ENCODE measurements at places on chromosomes 11 and 22.
A peak's percentile ranks its signal among the peaks of the same experiment; 100 is the strongest.

DNA sequence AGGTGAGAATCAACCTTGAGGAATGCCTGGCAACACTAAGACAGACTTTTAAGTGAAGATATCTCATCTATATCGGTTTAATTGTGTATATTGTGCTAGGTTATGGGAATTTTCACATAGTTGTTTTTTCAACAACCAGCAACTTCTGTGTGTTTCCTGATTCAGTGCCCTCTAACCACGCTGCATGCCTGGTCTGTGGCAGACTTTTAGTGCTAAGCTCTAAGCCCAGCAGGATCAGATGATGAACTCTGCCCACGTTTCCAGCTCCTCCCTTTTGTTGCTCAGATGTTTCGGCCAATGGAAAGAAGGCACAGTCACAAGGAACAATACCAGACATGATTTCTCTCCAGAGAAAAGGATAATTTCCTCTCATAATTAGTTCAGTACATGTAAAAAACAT, 1.4 kb upstream of the VWA5A start:
- no peak for DNase-seq

GRCh38 chr11:68371171-68372041, 59.0 kb downstream of the LRP5 start:
- DNase-seq, result peak; percentile 70

DNA sequence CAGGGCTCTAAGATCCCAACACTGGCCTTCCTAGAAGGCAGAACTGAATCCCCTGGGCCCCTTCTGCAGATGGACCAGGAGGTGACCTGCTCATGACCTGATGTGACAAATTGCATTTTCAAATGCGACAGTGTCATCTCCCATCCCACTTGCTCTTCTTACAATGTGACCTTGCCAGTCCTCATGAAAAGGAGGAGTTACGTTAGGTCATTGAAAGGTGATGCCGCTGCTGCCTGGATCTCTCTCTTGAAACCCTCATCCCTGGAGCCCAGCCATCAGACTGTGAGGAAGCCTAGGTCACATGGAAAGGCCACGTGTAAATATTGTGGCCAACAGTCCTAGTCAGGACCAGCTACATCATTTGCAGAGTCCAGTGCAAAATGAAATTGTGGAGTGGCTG, 5.7 kb upstream of the C1QTNF4 start:
- DNase-seq, result no peak

- no peak for DNase-seq
Measured at GRCh38 chr11:73645121-73645969, 1.0 kb upstream of the PLEKHB1 start.

DNA sequence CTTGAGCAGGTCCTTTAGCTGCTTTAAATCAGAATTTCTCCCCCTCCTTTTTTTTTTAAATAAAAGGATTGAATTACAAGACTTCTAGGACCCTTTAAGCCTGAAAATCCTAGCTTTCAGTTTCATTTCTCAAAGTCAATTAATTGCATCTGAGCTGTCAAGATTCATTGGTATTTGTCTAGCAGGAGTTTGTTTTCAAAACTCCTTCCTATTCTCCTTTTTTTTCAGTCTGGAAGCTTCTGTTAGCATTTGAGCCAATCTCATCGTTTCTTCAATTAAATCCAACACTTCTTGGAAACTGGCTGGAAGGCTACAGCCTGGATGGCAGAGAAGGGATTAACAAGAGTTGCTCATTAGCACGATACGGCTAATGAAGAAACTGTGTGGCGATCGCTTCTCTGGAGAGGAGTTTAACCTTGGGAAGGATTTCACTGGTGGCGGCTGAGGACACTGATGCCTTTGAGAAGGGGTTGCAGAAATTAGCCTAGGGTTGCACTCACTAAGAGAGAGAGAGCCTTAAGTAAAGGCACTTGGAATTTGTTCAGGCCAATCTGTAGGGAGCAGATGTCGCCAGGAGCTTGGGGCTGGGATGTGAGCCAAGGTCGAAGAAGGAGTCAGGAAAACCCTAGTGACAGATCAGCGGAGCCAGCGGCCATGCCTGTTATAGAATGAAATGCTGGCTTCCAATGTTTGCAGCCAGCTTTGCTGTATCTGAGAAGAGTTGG, 43.8 kb upstream of the API5 start:
- DNase-seq, result no peak

DNA sequence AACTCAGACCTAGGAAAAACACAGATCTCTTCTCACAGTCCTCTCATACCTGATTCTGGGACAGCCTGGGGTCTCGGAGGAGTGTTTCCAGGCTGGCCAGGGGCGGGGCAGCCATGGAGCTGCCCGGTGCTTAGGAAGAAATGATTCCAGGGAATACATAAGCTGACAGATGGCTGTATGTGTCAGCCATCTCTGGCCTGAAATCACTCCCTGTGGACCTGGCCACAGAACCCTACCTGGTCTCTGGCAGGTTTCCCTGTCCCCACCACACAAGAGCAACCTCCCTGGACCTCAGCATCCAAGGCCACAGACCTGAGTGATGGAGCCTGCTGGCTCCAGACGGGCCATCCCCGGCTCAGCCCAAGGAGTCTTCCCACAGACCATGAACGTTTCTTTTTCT, 10.0 kb downstream of the GGA1 start:
- DNase-seq, result no peak

DNA sequence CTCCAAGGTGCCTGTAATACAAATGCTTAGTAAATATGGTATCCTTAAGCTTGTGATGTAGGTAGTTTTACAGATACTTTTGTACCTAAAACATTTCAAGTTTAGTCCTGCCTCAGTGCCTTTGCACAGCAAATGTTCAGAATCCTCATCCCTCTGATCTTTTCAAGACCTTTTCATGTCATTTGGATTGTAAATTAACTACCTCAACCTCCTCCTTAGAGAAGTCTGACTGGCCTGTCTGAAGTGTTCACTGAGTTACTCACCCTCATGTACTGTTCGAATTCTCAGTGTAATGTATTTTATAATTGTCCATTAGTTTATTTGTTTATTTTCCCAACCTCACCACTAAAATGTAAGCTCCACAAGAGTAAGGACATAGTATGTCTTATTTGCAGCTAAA, 147.5 kb downstream of the ELP4 start:
- no peak for DNase-seq

DNA sequence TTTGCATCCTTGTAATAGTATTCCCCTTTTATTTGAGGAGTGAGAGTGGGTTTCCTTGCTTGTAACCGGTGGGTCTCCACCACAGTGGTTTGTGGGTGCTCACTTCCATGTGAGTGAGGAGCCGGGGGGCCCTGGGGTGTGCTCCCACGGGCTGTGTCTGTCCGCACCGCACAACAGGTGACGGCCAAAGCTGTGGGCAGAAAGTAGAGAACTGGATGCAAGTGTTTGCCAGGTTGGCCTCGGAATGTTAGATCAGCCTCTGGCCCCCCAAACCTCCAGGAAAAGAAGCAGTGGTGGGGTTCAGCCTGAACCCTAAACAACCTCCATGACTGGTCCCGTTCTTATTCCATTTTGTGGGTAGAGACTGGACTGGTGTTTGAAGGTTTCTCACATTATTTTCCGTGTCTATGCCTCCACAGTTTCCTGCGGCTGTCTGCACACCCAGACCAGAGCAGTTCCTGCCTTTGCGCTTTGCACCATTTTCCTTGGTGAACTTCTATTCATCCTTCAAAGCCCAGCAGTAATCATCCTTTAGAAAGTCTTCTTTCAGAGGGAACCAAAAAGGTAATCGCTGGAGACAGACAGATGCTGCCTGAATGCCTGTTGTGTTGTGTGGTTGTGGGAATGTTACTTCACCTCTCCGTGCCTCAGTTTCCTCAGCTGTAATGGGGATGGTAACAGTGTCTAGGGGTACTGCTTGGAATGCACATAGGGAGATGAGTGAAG, 77.2 kb downstream of the MYEOV start:
- DNase-seq, result no peak

DNA sequence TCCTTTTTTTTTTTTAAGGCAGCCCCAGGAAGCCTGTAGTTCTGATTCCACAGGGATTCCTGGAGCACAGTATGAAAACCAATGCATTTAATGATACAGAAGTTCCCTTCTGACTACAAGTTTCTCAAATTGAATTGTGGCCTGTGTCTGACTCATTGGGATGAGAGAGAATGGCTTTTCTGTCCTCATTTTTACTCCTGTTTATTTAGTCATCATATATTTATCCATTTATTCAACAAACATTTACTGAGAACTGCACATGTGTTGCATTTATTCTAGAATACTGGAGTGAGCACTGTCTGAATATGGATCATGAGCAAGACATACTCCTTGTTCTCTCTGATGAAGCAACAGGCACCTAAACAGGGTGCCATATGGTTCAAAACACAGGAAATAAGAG, 231.2 kb downstream of the NTM start:
- no peak for DNase-seq

DNA sequence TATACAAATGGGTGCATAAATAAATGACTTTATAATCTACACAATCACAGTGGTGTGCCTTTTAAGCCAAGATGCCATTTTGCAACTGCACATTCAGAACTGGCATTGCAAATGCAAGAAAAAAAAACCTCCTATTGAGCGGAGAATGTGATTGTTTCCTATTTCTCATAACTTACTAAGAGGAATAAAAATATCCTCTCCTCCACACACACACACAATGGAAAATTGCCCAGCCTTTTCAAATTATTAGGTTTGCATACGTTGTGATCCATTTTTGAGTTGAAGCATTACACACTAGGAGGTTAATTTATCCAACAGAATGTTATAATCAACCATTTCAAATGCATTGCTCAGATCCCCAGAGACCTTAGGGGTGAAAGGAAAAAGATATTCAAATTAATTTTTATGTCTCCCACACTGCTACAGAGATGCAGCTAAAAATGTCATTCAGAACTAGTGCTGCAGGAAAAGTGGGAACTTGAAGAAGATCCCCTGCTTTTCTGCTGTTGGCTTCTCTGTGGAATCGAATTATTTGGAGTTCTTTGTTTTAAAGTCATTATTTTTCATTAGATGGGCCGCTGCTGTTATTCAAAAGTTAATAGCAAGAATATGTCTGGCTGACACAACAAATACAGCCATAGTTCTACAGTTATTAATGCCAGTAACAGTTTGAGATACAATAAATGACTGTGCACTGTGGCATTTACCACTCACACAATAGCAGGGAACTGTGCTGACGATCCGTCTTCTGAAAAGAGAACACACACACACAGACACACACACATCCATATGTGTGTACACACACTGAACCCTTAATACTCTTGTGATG, 299.9 kb upstream of the ANO5 start:
- no peak for DNase-seq

GRCh38 chr11:117618982-117619355, 178.0 kb downstream of the DSCAML1 start:
- DNase-seq, result peak; percentile 94

DNA sequence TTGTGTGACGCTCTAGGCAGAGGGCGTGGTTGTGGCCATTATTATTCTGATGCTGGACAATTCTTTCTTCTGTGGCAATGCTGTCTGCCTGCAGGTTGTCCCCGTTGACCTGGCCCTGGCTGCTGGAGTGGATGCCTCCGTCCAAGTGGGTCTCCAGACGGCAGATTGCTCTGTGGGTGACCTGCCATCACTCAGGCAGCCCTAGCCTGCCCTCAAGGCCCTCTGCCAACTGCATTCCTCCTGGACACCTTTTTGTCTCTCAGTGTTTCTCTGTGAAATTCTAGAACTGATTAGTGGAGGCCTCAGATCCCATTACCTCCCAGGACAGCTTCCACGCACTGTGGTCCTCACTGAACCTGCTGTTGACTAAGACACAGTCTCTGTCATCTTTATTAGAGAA, 86.7 kb downstream of the TBC1D22A start:
- no peak for DNase-seq

DNA sequence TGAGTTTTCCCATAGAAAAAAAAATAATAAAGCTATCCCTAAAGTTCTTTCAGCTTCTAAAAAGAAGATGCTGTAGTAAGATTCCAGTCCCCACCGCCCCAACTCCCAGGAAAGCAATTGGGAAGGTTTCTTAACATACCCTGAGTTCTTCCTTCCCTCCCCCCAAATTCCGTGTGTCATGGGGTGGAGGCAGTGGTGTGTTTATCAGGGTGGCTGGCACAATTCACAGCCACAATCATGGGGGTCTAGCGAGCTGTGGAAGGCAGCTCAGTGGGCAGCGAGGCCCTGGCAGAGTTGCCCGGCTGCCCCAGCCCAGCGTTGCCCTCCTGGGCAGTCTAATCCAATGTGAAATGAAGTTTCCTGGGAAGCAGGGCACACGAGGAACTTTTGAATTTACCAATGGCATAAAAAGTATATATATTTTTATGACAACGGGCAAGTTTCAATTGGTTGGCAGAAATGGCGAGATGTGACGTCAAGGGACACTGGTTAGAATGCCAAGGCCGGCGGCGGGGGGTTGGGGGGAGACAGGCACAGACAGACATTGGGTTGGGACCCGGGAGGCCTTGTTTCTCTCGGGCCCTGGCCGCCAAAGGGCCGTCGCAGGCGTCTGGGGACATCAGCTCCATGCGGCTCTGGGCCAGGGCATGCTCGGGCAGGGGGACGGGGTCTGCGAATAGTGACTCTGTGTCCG, 80.7 kb upstream of the PPARA start:
- DNase-seq, result peak; percentile 87

- DNase-seq, result peak; percentile 83
Measured at GRCh38 chr22:46149512-46150033, 753 bp upstream of the PPARA start.

DNA sequence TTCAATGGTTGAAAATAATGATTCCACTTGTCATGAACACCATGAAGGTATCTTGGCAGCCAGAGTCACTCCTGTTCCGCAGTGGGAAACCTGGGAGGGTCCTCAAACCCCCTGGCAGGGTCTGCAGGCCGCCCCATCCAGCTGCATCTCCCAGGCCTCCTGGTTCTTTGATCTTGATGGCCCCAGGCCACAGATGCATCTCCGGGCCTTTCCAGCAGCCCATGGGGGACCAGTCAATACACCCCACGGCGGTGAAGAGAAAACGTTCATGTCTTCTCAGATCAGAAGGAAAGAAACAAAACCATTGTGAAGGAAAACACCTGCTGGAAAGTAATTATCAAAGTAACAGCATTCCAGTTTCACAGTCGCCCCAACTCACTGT, 1.8 kb upstream of the TTLL8 start:
- no peak for DNase-seq

- DNase-seq, result no peak
Measured at GRCh38 chr11:44643217-44643616, 77.8 kb downstream of the CD82 start.

DNA sequence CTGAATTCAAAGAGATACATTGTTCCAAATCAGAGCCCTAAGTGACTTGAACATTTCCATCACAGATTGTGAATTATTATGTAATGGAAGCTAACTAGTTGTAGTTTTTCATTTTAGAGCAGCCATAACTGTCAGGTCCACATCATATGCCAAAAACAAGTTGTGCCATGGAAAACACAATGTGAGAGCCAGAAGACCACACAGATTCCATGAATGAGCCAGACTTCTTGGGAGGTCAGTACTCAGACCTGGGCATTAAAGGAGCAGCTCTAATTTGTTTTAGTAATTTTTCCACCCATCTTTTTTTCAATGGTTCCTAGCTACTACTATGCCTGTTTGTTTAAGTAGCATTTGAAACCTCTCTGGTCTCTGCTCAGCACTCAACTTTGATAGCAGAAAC, 279.4 kb downstream of the FAT3 start:
- no peak for DNase-seq

- DNase-seq, result no peak
Measured at GRCh38 chr22:44782363-44782963, 30.1 kb downstream of the ARHGAP8 start.
